Kidney capillary endothelial cell (primary cell): ENCODE measurements at places on chromosomes 2 and 18.

DNA sequence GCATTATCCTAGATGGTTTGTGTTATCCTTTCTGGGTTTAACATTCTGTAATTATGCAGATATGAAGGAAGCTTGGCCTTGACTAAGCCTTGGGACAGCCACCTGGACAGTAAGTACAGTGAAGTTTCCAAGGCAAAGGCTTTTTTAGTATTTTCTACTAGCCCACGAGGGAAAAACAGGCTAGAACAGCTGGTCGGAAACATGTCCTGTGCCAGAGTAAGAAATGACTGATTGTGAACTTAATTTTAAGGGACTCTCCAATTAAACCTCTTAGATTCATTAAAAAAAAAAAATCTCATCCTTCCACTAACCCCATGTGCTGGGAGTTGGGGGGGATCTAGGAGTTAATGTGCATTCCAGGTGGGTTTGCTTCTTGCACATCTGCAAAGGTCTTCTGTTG, 720.8 kb downstream of the SLC4A3 start:
- no peak for DNase-seq

DNA sequence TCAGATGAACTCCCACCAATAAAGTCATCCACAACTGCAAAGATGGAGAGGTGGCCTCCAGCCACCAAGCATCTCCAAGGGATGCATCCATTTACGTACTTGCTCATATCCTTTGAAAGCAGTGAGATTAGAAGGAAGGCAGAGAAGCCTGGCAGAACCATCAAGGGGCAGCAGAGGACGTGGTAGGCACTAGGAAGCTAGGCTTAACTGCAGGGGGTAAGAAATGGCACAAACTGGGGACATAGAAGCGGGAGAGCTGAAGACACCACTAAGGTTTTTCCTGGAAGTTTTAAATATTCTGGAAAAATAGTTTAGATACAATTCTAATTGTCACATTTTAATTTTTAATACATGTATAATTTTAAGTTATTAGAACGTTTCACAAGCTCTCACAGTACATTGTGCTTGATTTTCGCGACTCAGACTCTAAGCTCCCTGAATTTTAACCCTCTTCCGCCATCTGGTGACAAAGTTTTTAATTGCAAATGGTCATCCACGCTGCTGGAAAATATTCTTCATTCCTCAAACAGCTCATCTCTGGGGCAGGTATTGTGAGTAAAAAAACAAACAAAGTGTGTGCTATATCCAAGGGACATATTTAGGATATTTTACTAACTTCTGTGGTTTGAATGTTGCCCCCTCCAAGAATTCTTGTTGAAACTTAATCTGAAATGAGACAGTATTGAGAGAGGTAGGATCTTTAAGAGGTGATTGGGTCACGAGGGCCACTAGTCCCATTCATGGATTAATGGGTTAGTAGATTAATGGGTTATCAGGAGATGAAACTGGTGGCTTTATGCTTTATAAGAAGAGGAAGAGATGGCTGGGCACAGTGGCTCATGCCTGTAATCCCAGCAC, 1.6 kb upstream of the PSTPIP2 start:
- peak; percentile 67 for DNase-seq

DNA sequence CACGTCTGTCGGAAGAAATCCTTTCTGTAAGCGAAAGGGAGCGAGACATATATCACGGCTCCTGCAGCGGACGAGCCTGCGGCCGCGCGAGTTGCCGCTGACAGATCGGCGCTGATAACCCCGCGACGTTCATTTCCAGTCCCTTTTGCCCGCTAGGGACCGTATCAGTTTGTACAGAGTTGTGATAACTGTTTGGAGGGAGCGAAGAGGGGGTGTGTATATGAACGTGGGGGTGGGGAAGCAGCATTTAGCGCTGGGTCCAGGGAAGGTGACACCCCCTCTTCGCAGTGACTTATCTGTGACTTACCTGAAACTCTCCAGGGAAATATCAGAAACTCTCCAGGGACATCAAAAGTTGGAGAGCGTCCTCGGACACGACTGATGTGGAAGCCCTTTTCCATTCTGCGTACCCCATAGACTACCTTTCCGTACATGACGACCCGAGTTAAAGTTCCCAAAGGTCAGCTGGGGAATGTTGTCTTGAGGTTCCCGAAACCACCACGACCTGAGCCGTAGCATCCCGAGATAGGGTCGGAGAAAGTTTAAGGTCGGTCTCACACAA, 948 bp upstream of the GATA6 start:
- DNase-seq: peak; percentile 23

GRCh38 chr2:36530983-36531354, 67.0 kb downstream of the FEZ2 start:
- no peak for DNase-seq

DNA sequence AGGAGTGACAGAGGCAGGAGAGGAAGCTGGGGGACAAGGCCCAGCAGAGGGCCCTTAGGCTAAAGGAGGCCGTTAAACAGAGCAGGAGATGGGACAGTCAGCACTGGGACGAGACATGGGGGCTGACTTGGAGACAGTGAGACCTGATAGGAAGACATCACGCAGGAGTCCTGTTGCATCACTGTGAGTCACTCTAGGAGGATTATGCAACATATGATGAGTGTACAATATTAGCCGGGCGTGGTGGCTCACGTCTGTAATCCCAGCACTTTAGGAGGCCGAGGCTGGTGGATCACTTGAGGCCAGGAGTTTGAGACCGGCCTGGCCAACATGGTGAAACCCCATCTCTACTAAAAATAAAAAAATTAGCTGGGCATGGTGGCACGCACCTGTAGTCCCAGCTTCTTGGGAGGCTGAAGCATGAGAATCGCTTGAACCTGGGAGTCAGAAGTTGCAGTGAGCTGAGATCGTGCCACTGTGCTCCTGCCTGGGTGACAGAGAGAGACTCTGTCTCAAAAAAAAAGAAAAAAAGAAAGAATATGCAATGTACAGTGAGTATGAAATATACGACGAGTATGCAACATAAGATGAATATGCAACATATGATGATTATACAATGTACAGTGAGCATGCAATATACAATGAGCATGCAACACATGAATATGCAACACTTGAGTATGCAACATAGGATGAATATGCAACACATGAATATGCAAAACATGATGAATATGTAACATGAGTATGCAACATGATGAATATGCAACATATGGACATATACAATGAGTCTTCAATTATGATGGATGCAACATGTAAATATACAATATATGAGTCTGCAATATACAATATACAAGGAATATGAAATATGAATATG, 83.3 kb upstream of the ID2 start:
- DNase-seq: no peak

- DNase-seq: no peak
These were observed at the start of gene KCNJ3 for GRCh38 chr2:154698296-154698720. Gene KCNJ3 (plus strand): TSS chr2:154698695. CDS start chr2:154698776, 81 bp downstream.

GRCh38 chr2:174336501-174337336, 2.0 kb downstream of the SP9 start:
- no peak for DNase-seq

GRCh38 chr2:196170213-196170605, 1.2 kb downstream of the STK17B start:
- peak; percentile 23 for DNase-seq

DNA sequence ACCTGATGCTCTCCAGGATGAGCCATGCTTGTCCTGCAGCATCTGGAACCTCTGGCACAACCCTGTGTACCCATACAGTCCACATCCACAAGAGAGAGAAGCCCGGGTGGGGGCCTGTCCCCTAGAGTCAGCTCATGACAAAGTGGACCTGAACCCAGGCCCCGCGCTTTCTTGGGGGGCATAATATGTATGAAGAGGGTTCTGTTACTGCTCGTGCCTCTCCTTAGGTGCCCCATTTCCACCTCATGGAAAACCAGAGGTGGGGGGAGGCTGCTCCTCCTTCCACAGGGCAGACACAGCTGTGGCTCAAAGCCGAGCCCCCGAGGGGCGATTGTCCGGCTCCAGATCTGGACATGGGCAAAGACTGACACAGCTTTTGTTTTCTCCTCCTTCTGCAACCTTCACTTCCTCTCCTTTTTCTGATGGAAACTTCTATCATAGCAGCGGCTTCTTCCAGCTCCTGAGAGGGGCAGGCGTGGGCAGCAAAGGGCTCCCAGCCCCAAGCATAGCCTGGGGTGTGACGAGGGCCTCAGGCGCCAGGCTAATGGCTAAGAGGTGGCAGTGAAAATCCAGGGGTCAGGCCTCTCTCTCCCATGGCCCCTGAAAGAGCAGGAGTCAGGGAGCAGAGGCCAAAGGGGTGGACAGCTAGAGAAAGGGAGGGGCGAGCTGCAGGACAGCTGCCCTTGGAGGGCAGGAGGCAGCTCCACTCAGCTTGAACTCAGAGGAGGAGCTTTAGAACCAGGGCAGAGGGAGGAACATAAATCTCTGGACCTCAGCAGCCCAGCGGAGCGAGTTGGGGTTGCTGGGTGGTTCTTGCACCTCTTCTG, 155.5 kb downstream of the ZFP36L2 start:
- DNase-seq: no peak

GRCh38 chr2:20400306-20400705, 46.6 kb upstream of the RHOB start:
- no peak for DNase-seq
